ENCODE measurements at places on chromosomes 16 and 17.

- no peak for DNase-seq
Observed at GRCh38 chr17:8662076-8662831, 31.7 kb upstream of the MYH10 start.

- no peak for DNase-seq
Observed at GRCh38 chr16:27486760-27487159, 63.0 kb downstream of the GTF3C1 start.

- DNase-seq = no peak
Observed at GRCh38 chr17:61537264-61537771, 53.7 kb downstream of the NACA2 start.

DNA sequence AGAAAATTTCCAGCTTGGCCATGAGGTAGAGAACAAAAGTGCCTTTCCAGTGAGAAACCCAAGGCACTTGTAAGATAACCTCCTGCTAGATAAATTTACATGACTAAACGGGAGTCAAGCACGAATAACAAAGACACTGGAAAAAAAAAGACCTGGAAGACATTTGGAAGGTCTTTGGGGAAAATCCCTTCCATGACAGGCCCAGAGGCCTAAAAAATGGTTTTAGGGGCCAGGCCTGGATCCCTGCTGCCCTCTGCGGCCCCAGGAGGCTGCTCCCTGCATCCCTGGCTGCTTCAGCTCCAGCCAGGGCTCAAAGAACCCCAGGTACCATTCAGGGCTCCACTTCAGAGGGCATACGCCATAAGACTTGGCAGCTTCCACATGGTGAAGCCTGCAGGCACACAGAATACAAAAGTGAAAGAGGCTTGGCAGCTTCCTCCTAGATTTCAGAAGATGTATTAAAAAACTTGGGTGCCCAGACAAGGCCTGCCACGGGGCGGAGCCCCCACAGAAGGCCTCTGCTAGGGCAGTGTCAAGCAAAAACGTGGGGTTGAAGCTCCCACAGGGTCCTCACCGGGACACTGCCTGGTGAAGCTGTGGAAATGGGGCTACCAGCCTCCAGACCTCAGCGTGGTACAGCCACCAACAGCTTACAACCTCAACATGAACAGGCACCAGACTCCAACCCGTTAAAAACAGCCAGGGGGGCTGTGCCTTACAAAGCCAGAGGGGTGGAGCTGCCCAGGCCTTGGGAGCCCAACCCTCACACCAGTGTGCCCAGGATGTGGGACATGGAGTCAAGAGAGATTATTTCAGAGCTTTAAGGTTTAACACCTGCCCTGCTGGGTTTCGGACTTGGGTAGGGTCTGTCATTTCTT, 77.1 kb downstream of the SDK2 start:
- DNase-seq = no peak

DNA sequence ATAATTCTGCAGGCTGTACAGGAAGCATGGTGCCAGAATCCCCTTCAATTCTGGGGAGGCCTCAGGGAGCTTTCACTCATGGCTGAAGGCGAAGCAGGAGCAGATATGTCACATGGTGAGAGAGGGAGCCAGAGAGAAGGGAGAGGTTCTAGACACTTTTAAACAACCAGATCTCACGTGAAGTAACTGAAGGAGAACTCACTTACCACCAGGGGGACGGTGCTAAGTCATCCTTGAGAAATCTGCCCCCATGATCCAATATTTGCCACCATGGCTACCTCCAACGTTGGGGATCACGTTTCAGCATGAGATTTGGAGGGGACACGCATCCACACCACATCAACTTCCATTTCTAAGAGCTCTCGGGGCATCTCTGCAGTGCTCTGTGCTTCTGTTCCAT, 37.4 kb upstream of the GNA13 start:
- DNase-seq = no peak

DNA sequence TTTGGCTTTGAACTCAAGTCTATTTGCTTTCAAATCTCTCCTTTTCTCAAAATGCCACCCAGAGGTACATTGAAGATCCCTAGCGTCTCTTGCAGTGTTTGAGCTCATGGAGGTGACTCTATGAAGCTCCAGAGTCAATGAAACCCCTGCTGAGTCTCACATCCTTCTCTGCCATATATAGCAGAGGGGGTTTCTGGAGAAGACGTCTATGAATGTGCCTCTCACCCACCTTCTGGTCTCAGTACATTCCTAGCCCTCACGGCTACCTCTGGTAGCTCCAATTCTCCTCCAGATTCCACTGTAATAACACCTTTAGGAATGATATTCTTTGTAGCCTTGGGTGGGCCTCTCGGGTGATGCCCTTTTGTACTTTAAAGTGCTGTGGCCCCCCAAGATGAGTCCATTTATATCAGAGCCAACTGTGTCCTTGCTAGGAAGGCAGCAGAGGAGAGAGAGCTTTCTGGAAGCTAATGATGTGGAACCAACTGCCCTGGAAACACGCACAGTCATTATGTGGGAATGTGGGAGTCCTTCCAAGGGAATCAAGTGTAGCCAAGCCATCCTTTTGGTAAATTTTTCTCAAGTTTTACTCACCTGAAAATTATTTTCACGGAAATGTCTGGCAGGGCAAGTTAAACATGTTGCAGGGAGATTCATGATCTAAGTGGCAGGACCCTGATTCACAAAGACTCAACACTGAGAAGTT, 123.4 kb downstream of the ASIC2 start:
- no peak for DNase-seq

DNA sequence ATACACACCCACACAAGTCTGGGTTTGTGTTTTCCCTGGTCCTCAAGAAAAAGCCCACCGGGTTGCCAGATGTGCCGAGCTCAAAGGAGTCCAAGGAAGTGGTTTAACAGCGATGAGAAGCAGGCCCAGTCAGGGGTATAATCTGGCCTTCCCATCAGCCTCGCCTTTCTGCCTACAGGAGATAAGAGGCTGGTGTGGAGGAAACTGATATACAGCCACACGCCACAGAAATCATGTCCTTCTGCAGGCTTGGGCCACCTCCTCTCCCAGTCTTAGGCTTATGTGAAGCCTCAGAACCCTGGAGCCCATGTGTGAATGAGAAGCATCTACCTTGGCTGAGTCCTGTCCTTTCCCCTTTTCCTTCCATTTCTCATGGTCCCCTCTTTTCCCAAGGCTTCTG, 43.6 kb upstream of the MMP2 start:
- no peak for DNase-seq

DNA sequence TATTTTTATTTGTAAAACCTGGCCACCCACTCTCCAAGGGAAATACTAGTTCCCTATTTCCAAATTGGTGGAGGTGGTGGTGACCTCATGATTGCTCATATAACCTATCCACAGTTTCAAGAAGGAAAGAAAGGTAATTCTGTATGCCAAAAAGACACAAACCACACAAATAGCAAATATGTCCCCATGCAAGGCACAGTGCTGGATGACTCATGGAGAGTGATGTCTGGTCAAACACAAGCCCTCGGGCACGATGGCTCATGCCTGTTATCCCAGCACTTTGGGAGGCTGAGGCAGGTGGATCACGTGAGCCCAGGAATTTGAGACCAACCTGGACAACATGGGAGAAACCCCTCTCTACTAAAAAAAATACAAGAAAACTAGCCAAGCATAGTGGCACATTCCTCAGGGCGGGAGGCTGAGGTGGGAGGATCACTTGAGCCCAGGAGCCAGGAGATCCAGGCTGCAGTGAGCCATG, 64.2 kb downstream of the GNA13 start:
- no peak for DNase-seq

DNA sequence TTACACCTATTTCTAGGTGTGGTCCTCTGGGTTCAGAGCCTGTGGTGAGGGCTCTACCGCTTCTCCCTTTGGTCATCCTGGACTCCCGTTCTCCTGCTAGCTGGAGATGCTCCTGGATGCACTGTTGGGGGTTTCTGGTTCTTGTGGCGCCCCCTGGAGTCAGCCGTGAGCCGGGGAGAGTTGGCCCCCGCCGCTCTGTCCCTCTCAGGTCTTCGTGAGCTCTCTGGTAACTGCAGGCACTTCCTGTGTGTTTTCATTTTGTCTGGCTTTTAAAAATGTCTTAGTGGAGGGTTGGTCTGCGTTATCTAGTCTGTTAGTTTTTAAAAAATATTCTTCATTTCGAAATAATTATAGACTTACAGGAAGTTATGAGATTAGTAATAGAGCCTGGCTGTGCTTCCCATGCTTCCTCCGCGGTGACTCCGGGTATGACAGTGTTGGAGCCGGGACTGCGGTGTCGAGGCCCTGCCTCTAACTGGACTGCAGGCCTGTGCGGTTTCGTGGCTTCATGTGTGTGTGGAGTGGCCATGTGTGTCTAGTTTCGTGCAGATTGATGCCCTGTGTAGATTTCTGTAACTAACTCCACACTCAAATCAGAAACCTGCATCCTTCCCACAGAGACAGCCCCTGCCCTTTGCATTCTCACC, 78.0 kb upstream of the ZNF750 start:
- no peak for DNase-seq

DNA sequence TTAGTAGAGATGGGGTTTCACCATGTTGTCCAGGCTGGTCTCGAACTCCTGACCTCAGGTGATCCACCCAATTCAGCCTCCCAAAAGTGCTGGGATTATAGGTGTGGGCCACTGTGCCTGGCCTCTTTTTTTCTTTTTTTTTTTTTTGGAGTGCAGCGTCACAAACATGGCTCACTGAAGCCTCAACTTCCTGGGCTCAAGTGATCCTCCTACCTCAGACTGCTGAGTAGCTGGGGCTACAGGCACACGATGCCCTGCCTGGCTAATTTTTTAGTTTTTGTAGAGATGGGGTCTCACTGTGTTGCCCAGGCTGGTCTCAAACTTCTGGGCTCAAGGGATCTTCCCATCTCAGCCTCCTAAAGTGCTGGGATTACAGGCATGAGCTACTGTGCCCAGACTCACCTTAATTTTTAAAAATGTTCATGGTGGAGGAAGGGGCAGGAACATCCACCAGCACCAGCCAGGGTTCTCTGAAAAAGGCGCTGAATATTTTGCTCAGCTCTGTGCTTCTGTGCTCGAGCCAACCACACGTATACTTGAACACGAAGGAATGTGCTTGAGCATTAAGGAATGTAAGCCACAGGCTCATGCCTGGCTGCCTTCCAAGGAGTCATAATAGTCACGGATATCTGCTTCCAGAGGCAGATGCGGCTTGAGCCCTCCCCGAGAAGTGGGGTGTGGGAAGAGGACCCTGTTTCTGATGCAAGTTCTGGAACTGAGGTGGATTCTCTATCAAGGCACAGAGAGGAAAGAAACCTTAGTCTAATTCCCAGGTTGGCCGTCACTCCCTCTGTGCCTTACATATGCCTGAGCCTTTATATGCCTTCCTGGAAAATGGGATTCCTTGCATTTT, 65.5 kb upstream of the CREBBP start:
- DNase-seq = no peak

DNA sequence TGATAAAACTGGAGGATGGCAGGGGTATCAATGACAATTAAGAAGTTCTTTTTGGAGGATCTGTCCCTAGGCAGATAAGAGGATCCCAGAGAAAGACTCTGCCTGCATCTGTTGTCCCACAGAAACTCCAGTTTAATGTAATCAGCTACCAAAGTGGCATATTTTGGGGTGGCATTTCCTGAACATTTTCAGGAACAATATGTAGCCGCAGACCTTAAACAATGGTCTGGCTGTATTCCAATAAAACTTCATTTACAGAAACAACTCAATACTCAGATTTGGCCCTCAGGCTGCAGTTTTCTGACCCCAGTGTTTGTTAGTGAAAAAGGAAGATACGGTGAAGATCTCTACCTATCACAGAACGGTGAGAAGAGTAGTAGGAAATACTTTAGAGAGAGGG, 46.1 kb downstream of the KCNJ16 start:
- DNase-seq = no peak
